ENCODE measurements at places on chromosomes 2 and 18. TPM values are rescaled to one million over a fixed set of nuclear protein-coding genes. Genes with fewer than 3 reads are reported as not detected.

Gene CHRNG
- not detected for polyA plus RNA-seq

Gene TNFAIP6
- polyA plus RNA-seq = 2.9 TPM

Gene FSHR
- not detected for polyA plus RNA-seq

Gene CNDP1
- 5.4 TPM for polyA plus RNA-seq

Gene IDH1
- polyA plus RNA-seq = 25.1 TPM

Gene CD8B2
- 0.50 TPM for polyA plus RNA-seq

Gene SLC23A3
- polyA plus RNA-seq = 1.6 TPM

Gene G6PC2
- polyA plus RNA-seq = not detected

Gene CDH19
- 0.38 TPM for polyA plus RNA-seq

Gene HOXD12
- not detected for polyA plus RNA-seq

Gene ASAP2
- polyA plus RNA-seq = 42.4 TPM

Gene NFATC1
- polyA plus RNA-seq = 7.2 TPM

Gene TTC32
- 2.8 TPM for polyA plus RNA-seq

Gene ST6GAL2
- polyA plus RNA-seq = 9.3 TPM

Gene LOXHD1
- polyA plus RNA-seq = not detected

Gene CPLX4
- polyA plus RNA-seq = not detected

Gene SERPINB11
- not detected for polyA plus RNA-seq

Gene C2orf66
- polyA plus RNA-seq = not detected

Gene RNF125
- 3.3 TPM for polyA plus RNA-seq

Gene LBX2
- polyA plus RNA-seq = 1.7 TPM

Gene NEU4
- not detected for polyA plus RNA-seq

Gene B4GALT6
- 2.4 TPM for polyA plus RNA-seq

Gene PSMA8
- polyA plus RNA-seq = not detected

Gene PLEK
- polyA plus RNA-seq = 12.3 TPM

Data from aorta (tissue), 5 donors.